ENCODE measurements at places on chromosomes 2 and 18. TPM values are rescaled to one million over a fixed set of nuclear protein-coding genes. Genes with fewer than 3 reads are reported as not detected.

The RAD51AP2 gene
- polyA plus RNA-seq: 0.54 TPM

The POMC gene
- polyA plus RNA-seq: not detected

The SMYD1 gene
- polyA plus RNA-seq: not detected

The RHBDD1 gene
- 5.4 TPM for polyA plus RNA-seq

The IL36G gene
- polyA plus RNA-seq: not detected

The MYL12A gene
- polyA plus RNA-seq: 57.9 TPM

The DSG2 gene
- polyA plus RNA-seq: 0.94 TPM

The STK16 gene
- polyA plus RNA-seq: 96.5 TPM

The ACMSD gene
- not detected for polyA plus RNA-seq

The FOXD4L1 gene
- 0.82 TPM for polyA plus RNA-seq

The UGT1A10 gene
- polyA plus RNA-seq: not detected

The LRATD1 gene
- polyA plus RNA-seq: 81.4 TPM

The UBR3 gene
- polyA plus RNA-seq: 62.3 TPM

The NAT8 gene
- not detected for polyA plus RNA-seq

The MROH2A gene
- polyA plus RNA-seq: not detected

The RAB6C gene
- 0.52 TPM for polyA plus RNA-seq

The ALKAL2 gene
- not detected for polyA plus RNA-seq

The AMER3 gene
- polyA plus RNA-seq: 19.2 TPM

The EFEMP1 gene
- 2.3 TPM for polyA plus RNA-seq

The HOXD12 gene
- not detected for polyA plus RNA-seq
